ENCODE measurements at places on chromosomes 13 and 19. TPM values are rescaled to one million over a fixed set of nuclear protein-coding genes. Genes with fewer than 3 reads are reported as not detected.

Gene DCT
- total RNA-seq, result not detected

Gene SSC5D
- total RNA-seq, result 41.2 TPM

Gene SAFB2
- 64.0 TPM for total RNA-seq

Gene LILRA6
- 1.4 TPM for total RNA-seq

Gene FUT1
- 0.27 TPM for total RNA-seq

Gene STOML3
- total RNA-seq, result not detected

Gene ZNF583
- 4.1 TPM for total RNA-seq

Gene CACNG8
- not detected for total RNA-seq

Gene CEACAM7
- total RNA-seq, result 2,498 TPM

GRCh38 chr19:8811315-8812172 is 20.6 kb downstream of the ZNF558 start:
- no peak for DNase-seq

DNA sequence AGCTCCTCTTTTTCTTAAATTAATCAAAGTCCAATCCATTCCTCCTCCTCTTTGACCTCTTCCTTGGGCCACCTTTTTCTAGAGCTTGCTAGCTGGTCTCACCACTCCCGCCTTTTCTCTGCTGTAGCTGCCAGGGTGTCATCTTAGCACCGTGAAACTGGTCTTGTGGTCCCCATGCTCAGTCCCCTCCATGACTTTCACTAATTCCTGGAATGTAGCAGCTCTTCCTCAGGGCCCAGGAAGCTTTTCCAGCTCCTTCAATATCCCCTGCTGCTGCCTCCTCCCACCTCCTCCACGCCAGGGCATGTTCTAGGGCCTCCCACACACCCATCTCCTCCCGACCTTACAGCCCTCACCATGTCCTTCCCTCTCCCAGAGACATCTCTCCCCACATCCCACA is 222.2 kb downstream of the MYO16 start:
- no peak for DNase-seq

GRCh38 chr13:97113231-97114001 is 108.7 kb upstream of the MBNL2 start:
- DNase-seq, result no peak

- DNase-seq, result peak; percentile 8
These were observed 793.9 kb upstream of the PCDH20 start for GRCh38 chr13:62209529-62209928.

GRCh38 chr13:44231786-44232516 is 141.7 kb upstream of the SERP2 start:
- DNase-seq, result peak; percentile 76

DNA sequence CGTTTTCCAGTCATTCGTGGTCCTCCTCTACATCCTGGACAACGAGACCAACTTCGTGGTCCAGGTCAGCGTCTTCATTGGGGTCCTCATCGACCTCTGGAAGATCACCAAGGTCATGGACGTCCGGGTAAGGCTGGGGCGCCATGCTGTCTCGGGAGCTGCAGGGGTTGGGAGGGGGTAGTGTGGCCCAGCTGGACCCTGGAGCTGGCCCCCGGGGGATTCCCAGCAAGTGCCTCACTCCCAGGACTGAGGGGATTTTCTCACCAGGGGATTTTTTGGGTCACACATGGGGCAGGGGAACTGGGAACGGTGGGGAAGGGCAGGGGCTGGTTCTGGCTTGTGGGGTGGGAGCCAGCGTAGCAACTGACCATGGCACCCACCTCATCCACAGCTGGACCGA is 10.8 kb upstream of the RELB start:
- DNase-seq, result no peak

GRCh38 chr19:3721131-3721886 is 13.1 kb downstream of the TJP3 start:
- DNase-seq, result peak; percentile 97

DNA sequence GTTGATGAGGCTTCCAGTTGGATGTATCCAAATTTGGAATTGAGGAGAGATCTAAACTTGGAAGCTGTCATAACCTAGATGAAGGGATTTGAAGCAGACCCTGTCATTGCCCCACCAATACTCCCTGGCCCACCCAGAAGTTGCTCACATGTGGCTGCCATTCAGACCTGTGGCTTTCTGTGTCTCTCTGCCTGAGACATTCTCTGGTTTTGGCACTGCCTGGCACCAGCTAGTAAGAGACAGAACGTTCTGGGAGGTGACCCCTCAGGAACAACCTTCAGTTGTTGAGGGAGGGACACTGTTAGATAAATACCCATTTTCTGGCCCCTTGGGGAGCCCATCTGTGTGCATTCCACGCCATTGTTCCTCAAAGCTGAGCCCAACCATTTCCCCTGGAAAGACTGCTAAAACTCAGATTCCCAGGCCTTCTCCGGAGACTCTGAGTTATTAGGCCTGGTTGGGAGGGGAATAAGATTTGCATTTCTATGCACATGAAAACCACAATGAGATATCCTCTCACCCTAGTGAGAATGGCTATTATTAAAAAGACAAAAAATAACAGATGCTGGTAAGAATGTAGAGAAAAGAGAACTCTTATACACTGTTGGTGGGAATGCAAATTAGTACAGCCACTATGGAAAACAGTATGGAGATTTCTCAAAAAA is 290.4 kb downstream of the TSHZ3 start:
- DNase-seq, result no peak

DNA sequence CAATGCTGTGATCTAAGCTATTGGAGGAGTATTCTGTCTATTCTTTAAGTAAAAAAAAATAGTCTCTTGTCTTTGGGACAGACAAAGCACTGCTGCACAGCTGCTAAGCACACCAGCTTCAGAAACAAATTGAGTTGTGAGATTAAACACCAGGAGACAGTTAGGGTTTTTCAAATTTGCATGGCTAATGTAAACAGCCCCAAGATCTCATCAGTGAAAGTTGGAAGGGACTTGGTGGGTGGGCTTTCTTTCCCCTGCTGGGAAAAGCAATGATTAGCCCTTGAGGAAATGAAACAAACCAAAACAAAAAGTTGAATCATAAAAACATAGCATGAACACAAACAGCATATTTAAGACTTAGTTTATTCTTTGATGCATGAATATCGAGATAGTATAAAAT is 143.6 kb upstream of the SLITRK1 start:
- DNase-seq, result no peak

- no peak for DNase-seq
These were observed 64.0 kb downstream of the RXFP2 start for GRCh38 chr13:31803311-31803710.

DNA sequence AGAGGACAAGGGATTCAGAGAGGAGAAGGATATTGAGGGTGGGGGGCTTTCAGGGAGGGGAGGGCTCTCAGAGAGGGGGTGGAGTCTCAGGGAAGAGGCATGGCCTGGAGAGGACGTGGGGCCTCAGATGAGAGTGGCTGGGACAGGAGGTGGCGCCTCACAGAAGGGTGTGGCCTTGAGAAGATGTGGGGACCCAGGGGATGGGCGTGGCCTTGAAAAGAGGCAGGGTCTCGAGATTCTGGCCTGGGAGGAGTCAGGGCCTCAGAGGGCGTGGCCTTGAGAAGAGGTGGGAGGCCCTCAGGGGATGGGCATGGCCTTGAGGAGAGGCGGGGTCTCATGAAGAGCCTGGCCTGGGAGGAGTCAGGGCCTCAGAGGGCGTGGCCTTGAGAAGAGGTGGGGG is 23.7 kb upstream of the TNFSF14 start:
- no peak for DNase-seq

DNA sequence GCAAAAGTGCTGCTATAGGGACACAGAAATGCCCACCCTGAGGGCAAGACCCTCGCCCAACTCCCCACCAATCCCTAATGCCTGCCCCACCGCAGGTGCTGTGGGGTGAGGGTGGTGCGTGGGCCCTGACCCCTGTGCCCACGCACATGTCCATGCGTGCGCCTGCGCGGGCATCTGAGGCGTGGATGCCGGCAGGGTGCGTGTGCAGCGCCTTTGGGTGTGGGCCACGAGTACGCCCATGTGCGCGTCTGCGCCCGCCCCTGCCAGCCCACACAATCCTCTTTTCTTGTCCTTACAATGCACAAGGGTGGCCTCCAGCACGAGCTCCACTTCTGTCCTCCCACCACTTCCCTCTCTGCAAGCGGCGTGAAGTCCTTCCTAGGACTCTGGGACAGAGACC is 14.3 kb downstream of the FUT6 start:
- DNase-seq, result no peak

- DNase-seq, result peak; percentile 53
These were observed 8.4 kb downstream of the FAM124A start for GRCh38 chr13:51230477-51231105.

- peak; percentile 27 for DNase-seq
These were observed 36.6 kb upstream of the POMP start for GRCh38 chr13:28622286-28622685.

GRCh38 chr13:95250961-95251360 is 50.3 kb downstream of the ABCC4 start:
- no peak for DNase-seq

DNA sequence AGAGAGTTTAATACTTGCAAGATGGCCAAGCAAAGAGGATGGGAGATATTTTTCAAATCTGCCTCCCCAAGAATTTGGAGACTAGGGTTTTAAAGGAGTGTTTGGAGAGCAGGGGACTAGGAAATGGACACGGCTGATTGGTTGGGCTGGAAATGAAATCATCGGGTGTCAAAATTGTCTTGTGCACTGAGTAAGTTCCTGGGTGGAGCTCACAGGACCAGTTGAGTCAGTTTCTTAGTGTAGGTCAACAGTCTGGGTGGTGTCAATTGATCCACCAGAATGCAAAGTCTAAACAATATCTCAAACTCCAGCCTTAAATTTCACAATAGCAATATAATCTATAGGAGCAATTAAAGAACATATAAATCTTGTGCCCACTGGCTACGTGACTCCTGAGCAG is 23.0 kb upstream of the CEACAM4 start:
- peak; percentile 75 for DNase-seq

DNA sequence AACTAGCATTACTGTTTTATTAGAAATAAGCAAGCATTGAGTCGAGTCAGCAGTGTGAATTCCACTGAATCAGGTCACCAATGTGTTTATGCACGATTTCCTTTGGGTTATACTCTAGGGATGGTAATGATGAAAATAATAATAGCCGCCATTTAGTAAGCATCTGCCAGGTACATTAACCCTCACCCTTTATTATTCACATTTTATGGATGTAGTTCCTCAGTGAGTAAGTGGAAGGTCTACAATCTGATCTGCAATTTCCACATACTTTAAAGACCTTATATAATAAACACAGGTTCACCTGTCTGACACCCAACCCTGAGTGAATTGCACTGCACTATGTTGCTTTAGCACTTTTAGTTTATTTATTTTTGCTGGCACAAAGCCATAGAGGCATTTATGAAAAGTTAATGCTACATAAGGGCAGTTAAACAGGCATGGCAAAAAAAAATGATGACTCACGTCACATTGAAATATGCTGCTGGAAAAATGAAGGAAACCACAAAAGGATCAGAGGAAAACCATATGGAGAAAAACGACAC is 122.4 kb downstream of the TRPC4 start:
- no peak for DNase-seq

DNA sequence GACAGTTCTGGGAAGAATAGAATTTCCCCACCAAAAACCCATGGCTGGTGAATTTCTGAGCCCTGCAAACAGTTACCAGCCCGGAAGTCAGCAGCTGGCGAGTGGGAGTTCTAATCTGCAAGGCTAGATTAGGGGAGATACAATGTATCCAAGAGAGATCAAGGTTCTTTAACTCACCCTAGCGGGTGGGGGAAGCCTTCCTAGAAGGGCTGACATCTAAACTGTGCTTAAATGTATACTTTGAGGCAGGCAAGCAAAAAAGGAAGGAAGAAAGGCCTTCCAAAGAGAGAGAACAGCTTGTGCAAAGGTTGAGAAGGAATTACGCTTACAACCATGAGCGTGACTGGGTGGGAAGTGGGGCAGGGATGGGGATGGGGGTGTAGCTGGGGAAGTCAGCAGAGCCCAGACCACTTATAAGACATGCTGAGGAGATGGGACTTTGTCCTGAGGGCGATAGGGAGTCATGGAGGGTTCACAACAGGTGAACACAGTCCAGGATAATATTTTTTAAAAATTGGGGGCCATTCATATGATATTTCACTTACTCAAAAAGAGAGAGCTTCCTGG is 20.8 kb upstream of the ZNRF4 start:
- no peak for DNase-seq

DNA sequence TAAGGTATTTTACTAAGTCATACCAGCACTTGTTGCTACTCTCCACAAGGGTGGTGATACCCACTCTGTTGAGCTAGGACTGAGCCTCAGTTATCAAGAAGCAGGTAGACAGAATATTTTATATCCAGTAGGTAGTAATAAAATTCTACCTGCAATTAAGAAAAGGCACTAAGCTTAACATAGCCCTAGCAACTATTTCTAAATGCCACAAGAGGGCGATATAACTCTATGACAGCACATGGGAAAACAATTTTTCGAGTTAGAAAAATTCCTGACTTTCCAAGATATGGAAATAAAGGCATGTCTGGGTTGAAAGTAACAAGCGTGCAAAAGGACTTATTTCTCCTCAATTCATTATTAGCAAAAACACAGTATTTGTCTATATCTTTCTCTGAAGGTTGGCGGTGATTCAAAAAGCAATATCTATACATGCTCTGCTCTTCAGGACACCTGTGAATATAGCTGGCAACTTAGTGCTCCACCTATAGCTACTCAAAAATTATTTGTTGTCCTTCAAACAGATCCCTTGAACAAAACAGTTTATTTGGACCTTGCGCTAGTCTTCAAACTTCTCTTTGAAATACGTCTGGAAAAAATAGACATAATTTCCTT is 14.7 kb downstream of the CCDC169 start:
- no peak for DNase-seq

- DNase-seq, result peak; percentile 14
These were observed 27.9 kb downstream of the SIGLEC5 start for GRCh38 chr19:51602189-51602854.

GRCh38 chr13:112716841-112717520 is 27.1 kb downstream of the ATP11A start:
- DNase-seq, result no peak

- DNase-seq, result no peak
These were observed 9.9 kb downstream of the HSPH1 start for GRCh38 chr13:31151837-31152236.

DNA sequence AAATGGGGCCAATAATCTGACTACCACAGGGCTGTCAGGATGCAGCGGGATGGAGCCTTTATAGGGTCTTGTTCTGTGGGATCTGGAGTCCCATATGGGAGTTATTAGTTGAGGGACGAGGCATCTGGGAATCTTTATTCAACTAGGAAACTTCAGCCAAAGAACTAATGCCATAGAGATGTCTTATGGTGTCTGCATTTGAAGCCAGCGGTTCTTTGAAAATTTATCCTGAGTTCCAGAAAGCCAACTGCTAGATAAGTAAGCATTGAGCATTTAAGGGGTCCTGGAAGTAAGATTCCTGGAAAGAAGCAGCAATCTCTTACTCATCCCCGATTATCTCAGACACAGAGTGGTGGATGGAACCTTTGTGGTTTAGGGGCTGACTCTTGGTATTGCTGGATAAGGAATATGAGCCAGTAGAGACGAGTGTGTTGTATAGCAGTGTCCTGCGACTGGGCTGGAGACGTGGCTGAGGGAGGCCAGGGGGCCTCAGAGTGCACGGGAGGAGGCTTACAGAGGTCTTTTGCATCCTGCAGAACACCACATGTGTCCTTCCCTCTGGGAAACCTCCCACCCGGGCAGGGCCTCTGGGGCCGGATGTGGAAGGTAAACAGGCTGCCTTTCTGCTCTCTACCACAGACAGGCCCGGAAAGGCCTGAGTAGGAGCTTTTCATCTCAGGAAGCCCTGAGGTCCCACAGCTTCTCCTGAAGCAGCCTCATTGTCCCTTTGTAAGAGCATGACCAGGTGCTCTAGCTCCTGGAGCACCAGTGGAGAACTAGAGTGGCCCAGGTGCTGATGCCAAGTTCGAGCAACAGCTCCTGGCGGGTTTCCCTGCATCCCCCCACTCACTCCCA is 28.8 kb downstream of the ACTN4 start:
- no peak for DNase-seq
